Effector memory CD4-positive, alpha-beta T cell (primary cell): ENCODE measurements at places on chromosomes 12 and 14.

DNA sequence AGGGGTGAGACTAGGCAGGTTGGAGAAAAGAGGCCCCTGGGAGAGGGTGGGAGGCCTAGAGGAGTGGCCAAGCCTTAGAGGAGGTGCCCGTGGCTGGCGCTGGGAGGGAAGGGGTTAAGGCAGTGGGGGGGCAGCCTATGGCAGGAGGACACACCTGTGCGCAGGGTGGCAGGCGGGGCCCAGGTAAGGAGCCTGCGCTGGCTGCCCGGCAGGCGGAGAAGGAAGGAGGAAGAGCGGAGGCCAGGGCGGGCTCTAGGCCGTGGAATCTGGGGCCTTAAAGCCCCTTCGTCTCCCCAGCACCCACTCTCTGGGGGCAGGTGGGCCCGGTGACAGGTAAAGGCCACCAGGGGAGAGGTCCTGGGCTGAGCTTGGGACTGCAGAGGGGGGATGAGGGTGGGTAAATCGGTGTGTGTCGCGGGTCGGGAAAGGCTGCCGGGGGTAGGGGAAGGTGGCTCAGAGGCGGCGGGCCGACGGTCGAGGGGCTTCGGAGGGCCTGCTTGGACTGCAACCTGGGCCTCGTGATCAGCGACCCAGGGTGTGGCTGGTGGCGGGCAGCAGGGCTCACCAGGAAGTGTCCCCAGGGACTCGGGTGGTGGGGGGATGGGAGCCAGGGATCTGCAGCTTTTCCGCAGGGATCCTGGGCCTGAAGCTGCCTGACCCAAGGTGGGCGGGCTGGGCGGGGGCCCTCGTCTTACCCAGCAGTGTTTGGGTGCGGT is 7.3 kb downstream of the PHB2 start:
- no peak for DNase-seq

- no peak for DNase-seq
Observed at GRCh38 chr14:71722885-71723284, 209.3 kb upstream of the RGS6 start.

- DNase-seq, result peak; percentile 79
Observed at GRCh38 chr12:6532051-6532926, 2.0 kb upstream of the GAPDH start.

DNA sequence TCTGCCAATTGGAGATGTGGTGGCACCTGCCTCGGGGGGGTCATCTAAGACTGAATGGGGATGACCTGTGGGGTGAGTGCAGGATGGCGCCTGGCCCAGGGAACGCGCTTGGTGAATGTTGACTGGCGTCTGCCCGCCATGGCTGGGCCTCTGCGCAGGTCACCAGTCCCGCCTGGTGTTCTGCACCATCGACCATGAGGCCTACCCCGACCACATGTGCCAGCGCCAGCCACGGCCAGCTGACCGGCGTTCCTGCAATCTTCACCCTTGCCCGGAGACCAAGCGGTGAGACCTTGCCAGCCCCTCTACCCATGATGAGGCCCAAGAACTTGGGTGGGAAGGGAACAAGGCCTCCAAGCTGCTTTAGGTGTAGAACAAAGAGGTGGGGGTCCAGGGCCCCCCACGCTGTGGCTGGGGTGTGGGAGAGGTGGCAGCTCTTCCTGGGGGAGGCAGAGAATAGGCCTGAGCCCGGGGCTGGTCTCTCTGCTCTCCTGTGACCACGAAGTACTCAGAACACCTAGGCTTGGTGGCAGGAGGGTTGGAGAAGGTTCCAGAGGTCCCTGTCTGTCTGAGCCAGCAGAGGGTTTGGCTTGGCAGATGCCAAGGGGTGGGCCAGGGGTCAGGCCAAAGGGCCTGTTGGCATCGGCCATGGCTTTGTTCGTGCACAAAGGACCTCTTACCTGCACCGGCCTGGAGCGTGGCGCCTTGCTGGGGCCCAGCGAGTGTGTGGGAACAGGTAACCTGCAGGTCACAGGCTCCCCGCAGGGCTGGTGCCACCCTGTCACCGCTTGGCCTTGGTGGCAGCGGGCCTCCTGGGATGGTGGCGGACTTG is 15.4 kb downstream of the PAPLN start:
- no peak for DNase-seq

GRCh38 chr14:104563742-104564615 is 15.6 kb upstream of the C14orf180 start:
- peak; percentile 52 for DNase-seq

GRCh38 chr14:74612350-74613021 is 449 bp upstream of the LTBP2 start:
- peak; percentile 73 for DNase-seq

DNA sequence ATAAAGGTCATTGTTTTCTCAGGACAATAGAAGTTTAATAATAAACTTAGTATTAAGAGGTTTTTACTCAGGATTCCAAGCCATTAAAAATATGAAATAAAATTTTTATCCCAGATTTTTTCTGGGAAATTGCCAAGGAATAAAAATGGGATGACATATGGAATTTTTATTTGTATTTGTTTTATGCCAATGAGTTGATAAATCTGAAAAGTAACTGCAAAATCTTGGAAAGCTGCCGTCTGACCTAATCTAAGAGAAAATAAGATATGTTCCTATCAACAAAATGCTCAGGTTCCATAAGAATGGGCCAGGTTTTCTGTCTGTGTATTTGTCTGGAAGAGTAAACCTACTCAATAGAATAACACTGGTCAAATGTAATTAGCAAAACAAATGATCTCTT is 22.2 kb upstream of the KERA start:
- DNase-seq, result no peak
